ENCODE measurements at places on chromosomes 5 and 9. TPM values are rescaled to one million over a fixed set of nuclear protein-coding genes. Genes with fewer than 3 reads are reported as not detected.
A peak's percentile ranks its signal among the peaks of the same experiment; 100 is the strongest.

DNA sequence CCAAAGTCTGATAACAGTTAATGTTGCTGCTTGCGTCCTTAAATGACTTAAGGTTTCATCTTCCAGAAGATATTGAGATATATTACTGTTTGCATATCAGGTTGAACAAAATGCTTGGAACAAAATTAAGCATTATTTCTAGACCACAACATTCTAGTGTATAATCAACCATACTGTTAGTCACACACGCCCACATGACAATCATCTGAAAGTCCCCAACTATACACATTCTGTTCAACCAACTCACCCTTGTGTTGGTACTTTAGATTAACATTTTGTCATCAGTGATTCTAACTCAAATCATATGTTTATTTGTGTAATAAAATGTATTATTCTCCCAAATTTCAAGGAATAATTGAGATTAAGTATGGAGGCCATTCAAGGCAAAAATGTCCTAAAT is 47.3 kb downstream of the LURAP1L start:
- DNase-seq, result no peak

COL15A1 gene
- not detected for total RNA-seq

DNA sequence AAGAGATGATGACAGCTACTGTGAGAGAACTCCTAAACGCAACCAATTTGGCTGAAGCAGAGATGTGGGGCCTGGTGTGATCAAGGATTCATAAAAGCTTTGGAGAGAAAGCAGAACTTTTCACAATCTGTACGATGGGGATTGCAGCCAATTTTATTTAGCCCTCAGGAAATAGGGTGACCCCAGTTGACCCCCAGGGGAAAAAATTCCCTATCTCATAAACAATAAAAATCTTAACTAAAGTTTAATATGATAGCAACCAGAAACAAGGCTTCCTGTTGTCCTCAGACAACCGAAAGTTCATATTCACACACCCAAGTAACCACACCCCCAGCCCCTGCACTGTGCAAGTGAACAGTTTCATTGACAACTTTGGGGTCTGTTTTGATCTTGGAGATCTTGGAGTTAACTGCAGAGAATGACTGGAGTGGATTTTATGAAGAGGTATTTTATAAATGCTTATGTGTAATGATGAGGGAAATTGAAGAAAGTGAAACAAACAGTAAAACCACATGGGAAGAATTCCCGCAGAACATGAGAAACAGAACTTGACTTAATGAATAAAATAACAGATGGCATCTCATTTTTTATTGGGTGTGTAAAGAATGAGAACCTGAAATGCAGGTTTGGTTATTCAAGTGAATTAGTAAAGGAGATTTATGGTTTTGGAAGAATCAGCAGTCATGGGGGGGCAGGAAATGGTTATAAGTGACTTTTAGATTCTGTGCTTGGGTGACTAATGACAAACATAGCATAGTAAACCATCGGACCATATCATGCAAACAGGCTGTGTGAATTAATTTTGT is 94.5 kb downstream of the PDE4D start:
- DNase-seq, result peak; percentile 57

DNA sequence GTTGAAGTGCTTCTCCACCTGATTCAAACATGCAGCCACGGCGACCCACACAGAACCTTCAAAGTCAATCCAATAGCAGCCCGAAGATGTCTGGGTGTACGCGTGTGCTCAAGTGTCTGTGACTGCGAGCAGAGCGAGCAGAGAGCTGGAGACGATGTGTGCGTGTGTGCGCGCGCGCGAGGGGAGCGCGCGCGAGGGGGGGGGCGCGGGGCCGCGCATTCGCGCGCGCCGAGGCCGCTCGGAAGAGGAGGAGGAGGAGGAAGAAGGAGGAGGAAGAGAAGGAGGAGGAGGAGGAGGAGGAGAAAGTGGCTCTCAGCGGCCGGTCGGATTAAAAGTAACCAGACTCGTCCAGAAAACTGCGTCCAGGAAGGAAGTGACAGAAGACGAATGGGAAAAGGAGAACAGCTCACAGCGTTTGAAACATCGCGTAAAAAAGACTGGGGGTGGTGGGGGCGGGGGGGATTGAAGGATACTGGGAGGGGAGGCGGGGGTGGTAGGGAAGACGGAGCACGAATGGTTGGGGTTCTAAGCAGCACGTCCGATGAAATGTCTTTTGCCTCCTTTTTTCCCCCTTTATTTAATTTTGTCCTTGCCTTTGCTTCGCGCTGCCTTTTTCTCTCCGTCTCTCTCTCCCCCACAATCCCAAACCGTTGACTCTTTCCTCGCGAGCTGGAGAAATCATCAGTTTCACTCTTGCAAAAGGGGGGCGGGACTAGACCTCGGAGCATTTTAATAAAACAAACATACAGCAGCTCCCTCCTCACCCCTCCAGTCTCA is at the start of gene MEF2C:
Gene MEF2C (minus strand): TSS at position 126 of the 777 bp plus-strand sequence. CDS start 59,396 bp downstream, outside the sequence.
- DNase-seq, result peak; percentile 51

DNA sequence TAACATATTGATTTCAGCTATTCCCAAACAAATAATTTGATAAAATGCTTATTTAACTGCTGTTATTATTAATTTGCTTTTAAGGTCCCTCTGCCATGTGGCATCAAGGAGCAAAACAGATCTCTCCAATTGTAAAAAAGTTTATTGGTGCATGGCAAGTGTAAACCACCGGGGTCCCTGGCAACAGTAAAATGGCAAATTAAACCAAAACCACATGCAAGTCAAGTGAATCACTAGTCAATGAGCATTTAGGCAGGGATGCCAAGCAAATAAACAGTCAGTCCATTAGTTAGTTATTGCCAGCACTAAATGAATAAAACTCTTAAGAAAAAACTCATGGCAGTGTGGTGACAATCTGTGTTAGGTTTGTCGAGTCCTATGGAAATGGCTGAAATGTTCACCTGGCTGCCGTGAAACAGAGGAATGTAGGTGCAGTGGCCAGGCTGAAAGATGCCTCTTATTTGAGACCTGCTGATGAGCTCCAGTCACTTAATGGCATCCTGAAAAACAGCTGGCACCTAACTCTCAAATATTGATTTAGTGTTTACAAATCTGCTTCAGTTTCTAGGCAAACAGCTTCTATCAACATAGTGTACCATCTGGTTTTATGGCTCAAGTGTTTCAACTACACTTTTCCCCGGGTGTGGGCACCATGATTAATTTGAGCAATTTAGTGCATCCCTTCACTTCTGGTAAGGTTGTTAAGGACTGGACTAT is 296.5 kb upstream of the ITGA1 start:
- no peak for DNase-seq

GRCh38 chr5:80756292-80756691 is 101.5 kb upstream of the DHFR start:
- no peak for DNase-seq

- no peak for DNase-seq
Observed at GRCh38 chr5:92713335-92713743, 867.7 kb downstream of the NR2F1-AS1 start.

- DNase-seq, result no peak
Observed at GRCh38 chr9:70533492-70533891, 119.0 kb upstream of the KLF9 start.

GRCh38 chr5:50958852-50959457 is 292.5 kb downstream of the PARP8 start:
- peak; percentile 48 for DNase-seq

DNA sequence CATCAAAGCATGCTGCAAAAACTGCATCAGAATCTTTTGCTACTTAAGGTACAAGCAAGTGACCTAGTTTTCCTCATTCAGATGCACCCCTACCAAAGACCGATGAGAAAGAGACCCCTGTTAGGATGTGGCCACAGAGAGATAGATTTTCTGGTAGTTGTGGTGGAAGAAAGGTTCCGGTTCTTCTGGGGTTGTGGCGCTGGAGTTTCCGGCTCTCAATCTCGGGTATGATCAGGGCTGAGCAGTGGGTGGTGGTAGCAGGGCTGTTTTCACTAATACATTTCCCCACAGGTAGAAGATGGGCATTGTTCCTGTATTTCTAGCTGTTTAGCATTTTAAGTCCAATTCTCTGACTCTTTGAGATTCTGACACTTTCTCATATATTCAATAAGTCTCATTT is 58.4 kb downstream of the PCSK1 start:
- no peak for DNase-seq

- DNase-seq, result no peak
Observed at GRCh38 chr5:142962174-142962533, 192.0 kb downstream of the ARHGAP26 start.

- DNase-seq, result no peak
Observed at GRCh38 chr9:117917873-117918272, 213.7 kb downstream of the TLR4 start.

IFNA14 gene
- not detected for total RNA-seq

All from Calu3 (cell line).